Epithelial cell of alveolus of lung (primary cell): ENCODE measurements at places on chromosomes 5 and 9. TPM values are rescaled to one million over a fixed set of nuclear protein-coding genes. Genes with fewer than 3 reads are reported as not detected.

KCTD16 gene
- total RNA-seq: 0.40 and 1.7 TPM in 2 replicates

C6 gene
- total RNA-seq: 1.2 TPM in 1 of 2 replicates, not detected in the other

UAP1L1 gene
- total RNA-seq: 5.7 and 11.7 TPM in 2 replicates

OR1L8 gene
- total RNA-seq: not detected in 2 replicates

SOX30 gene
- total RNA-seq: not detected in 2 replicates

LRRC19 gene
- total RNA-seq: not detected in 2 replicates

PCDHAC2 gene
- total RNA-seq: 0.39 TPM in 1 of 2 replicates, not detected in the other

GFI1B gene
- total RNA-seq: not detected in 2 replicates

SLCO4C1 gene
- 0.16 and 0.52 TPM in 2 replicates for total RNA-seq

C5orf58 gene
- 1.4 TPM in 1 of 2 replicates, not detected in the other for total RNA-seq

PCDHGC5 gene
- 0.78 and 1.1 TPM in 2 replicates for total RNA-seq

SPATA31E1 gene
- not detected in 2 replicates for total RNA-seq

ENTREP1 gene
- not detected in 2 replicates for total RNA-seq

F12 gene
- total RNA-seq: 0.40 and 1.0 TPM in 2 replicates

RABGAP1 gene
- 10.3 and 23.0 TPM in 2 replicates for total RNA-seq

SERF1B gene
- 13.3 and 21.6 TPM in 2 replicates for total RNA-seq

SNCAIP gene
- total RNA-seq: 2.6 and 13.6 TPM in 2 replicates

SAXO1 gene
- total RNA-seq: not detected in 2 replicates

KCNMB1 gene
- not detected in 2 replicates for total RNA-seq

PTPRD gene
- 4.8 and 65.2 TPM in 2 replicates for total RNA-seq

CTXN3 gene
- not detected in 2 replicates for total RNA-seq

HTR4 gene
- not detected in 2 replicates for total RNA-seq
